Dermis blood vessel endothelial cell (primary cell): ENCODE measurements at places on chromosomes 16 and 17. TPM values are rescaled to one million over a fixed set of nuclear protein-coding genes. Genes with fewer than 3 reads are reported as not detected.
A peak's percentile ranks its signal among the peaks of the same experiment; 100 is the strongest.

GRCh38 chr16:22775220-22775922 lies 38.6 kb upstream of the HS3ST2 start:
- DNase-seq: no peak

GRCh38 chr17:78555746-78556401 lies 21.3 kb downstream of the DNAH17 start:
- no peak for DNase-seq

EVI2B gene
- under 0.01 and 0.19 TPM in 2 replicates for total RNA-seq

DNA sequence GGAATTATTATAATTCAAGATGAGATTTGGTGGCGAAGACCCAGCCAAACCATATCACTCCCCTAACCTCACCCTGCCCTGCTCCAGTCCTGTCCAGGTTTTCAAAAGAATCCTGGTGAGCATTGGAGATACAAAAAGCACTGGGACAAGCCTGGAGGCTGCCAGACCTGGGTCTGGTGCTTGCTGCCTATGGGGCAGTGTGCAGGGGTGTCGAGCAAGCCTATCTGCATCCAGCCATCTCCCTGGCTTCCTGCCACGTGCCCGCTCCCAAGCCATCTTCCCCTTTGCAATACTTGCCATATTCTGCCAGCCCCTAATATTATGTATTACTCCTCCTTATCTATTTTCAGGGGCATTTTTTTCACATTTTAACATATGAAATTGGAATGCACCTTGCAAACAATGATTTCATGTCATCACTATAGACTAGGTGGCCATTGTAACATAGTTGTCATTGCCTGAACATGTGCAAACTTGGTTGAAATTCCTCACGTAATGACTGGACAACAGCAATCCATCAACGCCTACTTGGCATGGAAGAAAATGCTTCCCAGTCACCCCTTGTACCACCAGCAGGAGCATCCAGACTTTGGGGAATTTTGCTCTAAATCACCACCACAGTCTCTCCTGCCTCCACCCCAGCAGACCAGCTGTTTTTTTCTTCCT lies 8.1 kb upstream of the KDM8 start:
- DNase-seq: no peak

GRCh38 chr17:4161192-4161966 lies 18.4 kb downstream of the CYB5D2 start:
- DNase-seq: peak; percentile 72

DNA sequence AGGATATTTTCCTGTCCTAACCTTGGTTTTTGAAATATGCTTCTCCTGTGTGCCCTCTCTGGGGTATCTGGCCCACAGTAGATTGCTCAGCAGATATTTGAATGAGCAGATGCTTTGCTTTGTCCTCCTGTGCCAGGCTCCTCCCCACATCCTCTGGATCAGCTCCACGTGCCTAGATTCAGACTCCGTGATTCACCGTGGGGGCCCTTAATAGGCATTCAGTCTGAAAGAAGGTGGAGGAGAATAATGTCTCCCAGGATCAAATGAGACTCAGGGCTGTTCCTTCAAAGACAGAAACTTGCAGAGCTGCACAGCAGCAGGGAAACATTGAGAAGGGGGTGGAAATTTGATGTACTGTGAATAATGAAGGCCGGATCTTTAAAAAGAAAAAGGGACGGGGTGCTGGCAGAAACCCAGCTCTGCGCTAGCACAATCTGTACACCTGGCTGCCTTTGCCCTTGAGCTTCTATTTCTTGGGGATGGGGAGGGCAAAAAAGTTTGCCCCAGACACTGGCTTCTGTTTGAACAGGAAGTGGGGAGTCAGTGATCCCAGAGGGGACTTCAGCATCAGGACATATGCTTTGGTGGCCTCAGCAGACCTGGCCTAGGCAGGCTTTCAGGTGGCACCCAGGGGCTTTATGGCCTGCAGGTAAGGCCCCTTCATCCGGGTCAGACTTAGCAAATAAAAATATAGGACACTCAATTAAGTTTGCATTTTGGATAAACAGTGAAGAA lies 15.9 kb upstream of the SLC12A3 start:
- peak; percentile 72 for DNase-seq

- DNase-seq: peak; percentile 78
Observed at GRCh38 chr16:24986512-24987303, 28.5 kb downstream of the ARHGAP17 start.

OR4D1 gene
- total RNA-seq: not detected in 2 replicates

USP43 gene
- under 0.01 and 0.19 TPM in 2 replicates for total RNA-seq

- DNase-seq: no peak
Observed at GRCh38 chr17:7428557-7428956, at the start of gene SPEM3. Gene SPEM3 (plus strand): TSS chr17:7428857. CDS start chr17:7428903, 46 bp downstream.

- DNase-seq: no peak
Observed at GRCh38 chr17:14089179-14089578, 19.9 kb downstream of the COX10 start.

DNA sequence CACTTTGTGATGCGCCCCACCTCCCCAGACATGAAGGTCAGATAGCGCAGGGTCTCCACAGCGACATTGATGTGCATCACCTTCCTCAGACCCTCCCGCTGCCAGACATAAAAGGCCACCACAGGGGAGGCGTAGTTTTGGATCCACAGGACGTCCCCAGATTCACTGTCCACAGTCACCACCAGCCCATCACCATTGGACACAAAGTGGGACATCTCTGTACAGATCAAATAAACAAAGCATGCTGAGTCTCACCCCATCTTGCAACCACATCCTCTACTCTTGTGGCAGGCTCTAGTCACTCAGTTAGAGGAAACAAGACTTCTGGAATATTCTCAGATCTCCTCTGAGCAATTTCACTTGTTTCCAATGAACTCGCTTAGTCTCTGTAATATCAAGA lies 46.3 kb upstream of the ICAM2 start:
- DNase-seq: no peak

SLFN14 gene
- total RNA-seq: not detected in 2 replicates

- DNase-seq: no peak
Observed at GRCh38 chr16:21233521-21234150, at the start of gene ANKS4B. Gene ANKS4B (plus strand): TSS chr16:21233699. CDS start chr16:21233738, 39 bp downstream.

EVPL gene
- total RNA-seq: under 0.01 and 0.05 TPM in 2 replicates

DNA sequence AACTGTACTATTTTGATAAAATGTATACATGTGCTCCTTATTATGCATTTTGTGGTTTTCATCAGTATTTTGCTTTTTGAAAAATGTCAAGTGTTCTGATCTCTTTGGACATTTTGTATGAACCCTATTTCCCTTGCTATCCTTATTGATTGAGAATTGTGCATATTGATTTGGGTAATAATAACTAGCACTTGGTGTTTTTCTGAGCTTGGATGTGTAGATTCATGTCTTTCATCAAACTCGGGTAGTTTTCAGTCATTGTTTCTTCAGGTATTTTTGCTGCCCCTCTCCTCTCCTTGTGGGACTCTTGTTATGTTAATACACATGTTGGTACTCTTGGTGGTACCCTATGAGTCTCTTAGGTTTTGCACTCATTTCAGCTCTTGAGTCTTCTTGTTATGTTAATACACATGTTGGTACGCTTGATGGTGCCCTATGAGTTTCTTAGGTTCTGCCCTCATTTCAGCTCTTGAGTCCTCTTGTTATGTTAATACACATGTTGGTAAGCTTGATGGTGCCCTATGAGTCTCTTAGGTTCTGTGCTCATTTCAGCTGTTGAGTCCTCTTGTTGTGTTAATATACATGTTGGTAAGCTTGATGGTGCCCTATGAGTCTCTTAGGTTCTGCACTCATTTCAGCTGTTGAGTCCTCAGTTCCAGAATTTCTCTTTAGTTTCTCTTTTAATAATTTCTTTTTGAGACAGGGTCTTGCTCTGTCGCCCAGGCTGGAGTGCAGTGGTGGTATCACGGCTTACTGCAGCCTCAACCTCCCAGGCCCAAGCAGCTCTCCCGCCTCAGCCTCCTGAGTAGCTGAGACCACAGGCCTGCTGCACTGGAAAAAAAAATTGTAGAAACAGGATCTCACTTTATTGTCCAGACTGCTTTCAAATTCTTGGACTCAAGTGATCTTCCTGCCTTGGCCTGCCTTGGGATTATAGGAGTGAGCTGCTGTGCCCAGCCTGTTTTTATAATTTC lies 19.3 kb downstream of the ZNF750 start:
- no peak for DNase-seq

- peak; percentile 24 for DNase-seq
Observed at GRCh38 chr17:6713130-6713917, at the start of gene SLC13A5. Gene SLC13A5 (minus strand): TSS chr17:6713369. CDS start chr17:6713333, 36 bp downstream.

CA7 gene
- total RNA-seq: not detected in 2 replicates

CES1 gene
- 0.34 TPM in 1 of 2 replicates, not detected in the other for total RNA-seq

DPEP3 gene
- total RNA-seq: not detected in 2 replicates

GRCh38 chr17:78111016-78111726 lies 17.4 kb downstream of the TMC6 start:
- no peak for DNase-seq

CD79B gene
- total RNA-seq: 2.1 and 5.1 TPM in 2 replicates

DNA sequence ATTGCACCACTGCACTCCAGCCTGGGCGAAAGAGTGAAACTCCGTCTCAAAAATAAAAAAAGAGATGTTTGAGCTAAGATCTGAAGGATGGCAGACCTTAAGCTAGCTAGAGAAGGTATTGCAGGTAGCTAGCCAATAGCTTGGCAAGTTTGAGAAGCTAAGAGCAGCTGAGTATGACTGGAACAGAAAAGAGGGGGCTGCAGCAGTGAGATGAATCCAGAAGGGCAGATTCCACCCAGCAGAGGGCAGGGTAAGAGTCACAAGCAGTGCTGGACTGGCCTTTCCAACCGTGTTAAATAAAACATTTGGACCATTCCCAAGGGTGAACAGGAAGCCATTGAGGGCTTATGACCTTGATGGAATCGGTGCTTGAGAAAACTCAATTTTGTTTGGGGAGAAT lies 5.7 kb upstream of the PHAF1 start:
- DNase-seq: peak; percentile 67

CENPX gene
- 27.0 and 33.0 TPM in 2 replicates for total RNA-seq

PPM1E gene
- under 0.01 and 0.14 TPM in 2 replicates for total RNA-seq

GRCh38 chr16:49312389-49312985 lies 30.8 kb upstream of the CBLN1 start:
- no peak for DNase-seq

- DNase-seq: no peak
Observed at GRCh38 chr16:30920891-30921290, 2.5 kb upstream of the FBXL19 start.

ANKS4B gene
- total RNA-seq: not detected in 2 replicates

DNA sequence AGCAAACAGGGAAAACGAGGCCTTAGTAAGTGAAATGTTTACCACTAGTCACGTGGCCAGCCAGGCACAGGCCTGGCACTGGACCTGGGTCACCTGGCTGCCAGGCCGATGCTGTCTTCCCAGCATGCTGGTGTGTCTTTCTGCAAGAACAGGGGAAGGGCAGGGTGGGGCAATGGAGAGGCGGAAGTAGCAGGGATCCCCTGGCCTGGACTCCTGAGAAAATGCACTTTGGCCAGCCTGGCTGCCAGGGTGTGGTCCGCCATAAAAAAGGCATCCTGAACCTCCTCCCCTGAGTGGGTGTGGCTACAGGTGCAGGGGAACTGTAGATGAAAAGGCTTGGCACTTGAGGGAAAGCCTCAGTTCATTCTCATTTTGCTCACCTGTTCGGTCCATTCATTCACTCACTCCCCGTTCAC lies 1.0 kb upstream of the ANKRD40CL start:
- DNase-seq: no peak

- DNase-seq: no peak
Observed at GRCh38 chr17:75611851-75612429, 21.3 kb upstream of the SMIM5 start.

GRCh38 chr17:66764506-66764905 lies 70.4 kb upstream of the CACNG5 start:
- DNase-seq: no peak

SPNS1 gene
- 33.4 and 49.7 TPM in 2 replicates for total RNA-seq

PGS1 gene
- 38.1 and 66.9 TPM in 2 replicates for total RNA-seq

- DNase-seq: no peak
Observed at GRCh38 chr17:27402943-27403342, 53.3 kb upstream of the KSR1 start.

- no peak for DNase-seq
Observed at GRCh38 chr16:71536752-71537499, 10.7 kb downstream of the CHST4 start.
